ENCODE measurements at places on chromosomes 12 and 14.

- no peak for DNase-seq
Observed at GRCh38 chr14:90976101-90976500, 84.3 kb downstream of the RPS6KA5 start.

GRCh38 chr12:7351177-7351576, 47.3 kb downstream of the ACSM4 start:
- no peak for DNase-seq

DNA sequence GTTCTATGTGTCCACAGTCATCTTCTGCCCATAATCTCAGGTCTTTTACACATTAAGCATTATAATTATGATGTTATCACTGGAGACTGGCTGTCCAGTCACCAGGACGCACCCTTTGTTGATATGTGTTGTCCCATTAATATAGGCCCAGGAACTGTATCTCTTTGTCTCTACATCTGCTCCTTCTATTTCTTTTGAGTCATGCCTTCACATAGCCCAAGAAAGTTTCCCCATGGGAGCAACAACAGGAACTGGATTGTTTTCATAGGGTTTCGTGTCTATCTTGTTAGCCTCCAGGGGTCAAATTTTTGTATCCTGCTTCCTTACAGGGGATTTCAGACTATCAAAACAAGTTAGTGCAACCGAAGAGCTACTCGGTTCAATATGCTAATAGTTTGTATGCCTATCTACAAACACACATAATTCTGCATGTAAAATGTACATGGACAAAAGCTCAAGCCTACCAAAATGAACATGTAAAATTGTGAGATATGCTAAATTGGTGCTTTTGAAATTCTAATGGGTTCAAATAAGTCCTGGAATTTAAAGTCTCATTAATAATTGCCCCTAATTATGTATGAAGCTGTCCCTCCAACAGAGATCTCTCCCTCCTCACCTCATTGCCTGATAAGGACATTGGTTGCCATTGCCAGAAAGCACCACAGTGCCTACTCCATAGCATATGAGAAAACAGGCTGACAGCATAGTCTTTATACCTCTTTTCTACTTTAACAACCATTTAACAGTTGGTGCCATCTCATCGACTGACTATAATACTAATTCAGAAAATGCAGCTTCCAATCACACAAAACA, 99.8 kb upstream of the DIO2 start:
- no peak for DNase-seq

DNA sequence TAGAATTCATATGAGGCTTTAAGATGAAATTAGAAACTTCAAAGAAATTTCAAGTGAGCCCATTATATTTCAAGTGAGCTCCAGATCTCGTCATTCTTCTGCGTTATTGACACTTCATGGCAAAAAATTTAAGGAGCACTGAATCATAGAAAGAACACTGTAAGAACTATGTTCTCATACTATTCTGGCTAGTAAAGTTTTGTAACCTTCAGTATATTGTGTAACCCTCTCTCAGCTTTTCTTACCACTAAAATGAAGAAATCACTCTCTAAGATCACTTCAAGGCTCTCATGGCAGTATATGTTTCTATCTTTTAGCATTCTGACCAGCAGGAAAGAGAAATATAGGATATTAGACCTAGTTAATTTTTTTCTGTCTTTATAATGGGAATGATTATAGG, 6.3 kb downstream of the GPHN start:
- DNase-seq, result no peak

- DNase-seq, result no peak
Observed at GRCh38 chr14:105340821-105341733, 26.5 kb downstream of the PACS2 start.

DNA sequence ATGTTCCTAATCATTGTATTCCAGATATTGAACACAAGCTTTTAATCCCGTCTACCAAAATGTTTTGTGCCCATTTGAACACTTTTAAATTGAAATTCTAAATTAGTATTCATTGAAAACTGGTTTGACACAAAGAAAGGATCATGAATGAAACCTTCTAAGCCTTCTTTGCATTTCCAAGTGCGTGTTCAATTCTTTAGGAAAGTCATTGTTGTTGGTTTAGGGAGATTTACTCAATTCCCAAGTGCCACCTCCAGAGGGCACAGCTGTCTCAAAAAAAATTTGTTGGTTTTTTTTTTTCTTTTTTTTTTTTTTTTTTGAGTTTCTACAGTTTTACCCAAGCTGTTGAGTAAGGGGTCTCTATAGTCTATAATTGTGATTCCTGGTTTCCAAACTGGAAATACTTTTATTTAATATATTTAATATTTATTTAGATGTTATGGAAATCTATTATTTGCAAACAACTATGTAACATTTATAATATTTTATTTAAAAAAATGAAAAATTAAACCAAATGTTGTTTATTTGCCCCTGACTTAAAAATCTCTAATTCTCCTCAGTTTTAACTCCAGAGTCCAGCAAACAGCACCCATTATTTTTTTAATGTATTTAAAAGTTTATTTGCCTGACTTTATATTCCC, 79.9 kb downstream of the NEDD1 start:
- no peak for DNase-seq

- no peak for DNase-seq
Observed at GRCh38 chr14:79740066-79740601, 471.2 kb downstream of the DIO2 start.

GRCh38 chr14:68501171-68501570, 291.7 kb downstream of the ZFP36L1 start:
- DNase-seq, result no peak

- no peak for DNase-seq
Observed at GRCh38 chr14:102187044-102187443, 47.3 kb downstream of the WDR20 start.

DNA sequence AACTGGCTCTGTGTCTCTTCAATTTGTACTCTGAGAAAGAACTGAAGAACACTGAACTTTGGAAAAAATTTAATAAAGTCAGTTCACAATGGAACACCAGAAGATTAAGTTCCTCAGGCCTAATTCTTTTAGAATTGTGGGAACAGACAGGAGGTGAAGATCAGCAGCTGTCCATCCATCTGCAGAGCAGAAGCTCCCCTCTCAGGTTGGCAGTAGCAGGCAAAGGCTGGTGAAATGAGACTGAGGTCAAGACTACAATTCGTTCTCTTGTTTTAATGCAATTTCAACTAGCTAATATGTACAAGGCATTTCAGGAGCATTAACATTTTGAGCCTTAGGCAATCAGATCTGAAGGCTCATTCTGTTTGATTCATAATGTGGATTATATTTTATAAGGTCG, 10.3 kb upstream of the TRHDE start:
- DNase-seq, result no peak

- DNase-seq, result no peak
Observed at GRCh38 chr12:122423258-122424165, 1.0 kb upstream of the CLIP1 start.

- DNase-seq, result no peak
Observed at GRCh38 chr14:71651228-71651627, 281.0 kb upstream of the RGS6 start.

DNA sequence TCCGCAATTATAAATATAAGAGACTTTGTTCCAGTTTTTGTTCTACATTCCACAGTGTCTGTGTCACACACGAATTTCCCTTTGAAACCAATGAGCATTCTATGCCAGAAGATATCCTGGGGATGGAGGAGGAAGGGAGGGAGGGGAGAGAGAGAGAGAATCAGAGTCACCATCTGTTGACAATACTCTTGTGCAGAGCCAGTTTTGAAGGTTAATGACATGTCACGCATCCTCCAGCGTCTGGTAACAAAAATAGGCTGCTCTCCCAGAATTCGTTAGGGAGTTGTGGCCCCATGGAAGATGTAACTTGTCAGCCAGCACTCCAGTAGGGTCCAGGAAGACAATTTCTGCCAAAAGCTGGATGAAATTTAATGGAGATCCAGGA, 213.5 kb upstream of the KRR1 start:
- no peak for DNase-seq

- no peak for DNase-seq
Observed at GRCh38 chr14:33814010-33814409, 136.9 kb downstream of the EGLN3 start.

DNA sequence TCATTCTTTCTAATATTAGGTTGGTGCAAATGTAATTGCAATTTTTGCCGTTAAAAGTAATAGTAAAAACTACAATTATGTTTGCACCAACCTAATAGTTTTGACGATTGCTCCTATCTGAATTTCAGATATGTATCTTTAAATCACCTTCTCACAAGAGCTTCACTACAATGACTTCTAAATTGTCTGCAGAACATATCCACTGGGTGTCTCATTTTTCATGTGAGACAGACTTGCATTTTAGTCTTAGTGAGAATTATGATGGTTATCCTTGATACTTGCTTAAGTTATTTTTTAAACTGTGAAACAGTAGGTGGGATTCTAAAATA, 84.6 kb downstream of the ITPR2 start:
- no peak for DNase-seq

DNA sequence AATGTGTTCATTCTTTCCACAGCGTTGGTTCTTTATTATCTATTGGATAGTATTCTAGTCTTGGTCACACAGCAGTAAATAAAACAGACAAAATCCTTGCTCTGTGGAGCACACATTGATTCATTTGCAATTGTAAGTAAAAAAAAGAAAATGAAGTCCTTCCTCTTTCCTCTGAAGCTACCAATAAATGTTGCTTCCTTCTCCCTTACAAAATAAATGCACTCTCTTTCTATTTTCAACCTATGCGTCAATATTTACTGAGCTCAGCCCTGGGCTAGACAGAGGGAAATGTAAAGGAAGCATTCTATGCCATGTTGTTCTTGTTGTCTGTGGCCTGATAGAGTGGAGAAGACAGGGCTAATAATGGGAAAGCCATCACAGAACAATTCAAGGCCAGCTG, 2.9 kb downstream of the ABHD12B start:
- DNase-seq, result no peak

GRCh38 chr14:53126731-53127130, 26.4 kb downstream of the DDHD1 start:
- no peak for DNase-seq

DNA sequence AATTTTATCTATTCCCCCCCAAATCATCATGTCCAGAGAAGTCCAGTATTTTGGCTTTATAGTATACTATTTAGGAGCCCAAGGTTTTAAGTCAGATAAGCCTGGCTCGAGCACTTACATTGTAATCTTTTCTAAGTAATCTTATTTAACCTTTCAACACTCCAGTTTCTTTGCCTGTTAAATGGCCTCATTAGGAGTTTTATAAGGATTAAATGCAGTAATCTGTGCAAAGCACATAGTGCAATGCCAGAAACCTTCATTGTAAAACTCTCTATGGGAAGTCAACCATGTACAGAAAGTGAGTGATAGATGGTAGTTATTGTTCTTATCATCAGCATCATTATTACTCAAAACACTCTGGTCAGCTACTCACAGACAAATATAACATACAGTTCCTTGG, 1330.4 kb downstream of the SLC16A7 start:
- DNase-seq, result no peak

- DNase-seq, result peak; percentile 29
Observed at GRCh38 chr12:57086493-57087009, 2.4 kb upstream of the NAB2 start.

GRCh38 chr14:99282261-99283050, 10.5 kb upstream of the BCL11B start:
- DNase-seq, result no peak

DNA sequence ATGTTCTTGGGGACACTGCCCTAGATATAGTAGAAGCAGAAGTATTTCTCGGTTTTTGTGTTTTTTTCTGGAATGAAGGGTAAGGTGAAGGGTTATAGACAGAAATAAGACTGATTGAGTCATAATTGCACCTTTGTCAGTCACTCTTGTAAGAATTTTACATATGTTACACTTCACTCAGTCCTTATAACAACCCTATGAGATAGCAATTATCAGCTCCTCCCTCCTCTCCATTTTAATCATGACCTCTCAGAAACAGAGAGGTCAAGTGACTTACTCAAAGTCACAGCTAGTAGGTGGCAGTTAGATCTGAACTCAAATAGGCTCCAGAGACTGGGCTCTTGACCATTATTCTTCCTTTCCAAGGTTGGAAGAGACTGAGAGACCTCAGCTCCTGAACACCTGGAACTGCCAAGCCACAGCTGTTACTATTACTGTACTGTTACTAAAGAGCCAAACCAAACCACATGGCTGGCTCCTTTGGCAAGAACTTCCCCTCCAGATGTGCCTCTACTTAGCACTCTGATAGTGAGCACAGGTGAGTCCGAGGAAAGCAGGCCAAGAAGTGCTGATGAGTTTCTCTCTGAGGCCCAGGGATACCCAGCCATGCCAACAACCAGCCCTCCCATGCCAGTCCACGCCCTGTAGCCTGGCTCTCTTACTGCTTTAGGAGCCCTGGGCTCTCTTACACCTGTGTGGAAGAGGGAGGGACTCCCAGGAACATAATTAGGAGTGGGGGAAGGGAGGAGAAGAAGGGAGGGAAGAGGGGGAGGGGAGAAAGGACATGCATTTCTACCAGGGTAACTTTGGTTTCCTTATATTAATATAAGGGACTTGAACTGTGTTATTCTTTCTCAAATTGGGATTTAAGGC, 121.3 kb downstream of the CRADD start:
- no peak for DNase-seq

GRCh38 chr14:89067293-89067972, 243.0 kb downstream of the TTC8 start:
- no peak for DNase-seq

DNA sequence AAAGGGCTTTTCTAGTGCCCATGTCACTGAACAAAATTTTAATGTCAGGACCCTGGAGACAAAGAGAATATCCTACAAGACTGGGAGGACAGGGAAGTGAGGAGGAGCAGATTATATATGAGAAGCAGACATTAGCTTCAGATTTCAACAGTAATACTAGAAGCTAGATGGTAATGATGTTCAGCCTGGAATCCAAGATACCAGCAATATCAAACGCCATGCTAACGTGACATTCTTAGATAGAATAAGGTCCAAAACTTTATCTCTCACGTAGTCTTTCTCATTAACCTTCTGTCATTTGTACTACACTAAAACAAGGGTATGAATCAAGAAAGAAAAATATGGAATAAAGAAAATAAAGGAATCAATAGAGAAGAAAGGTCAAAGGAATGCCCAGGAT, 18.7 kb downstream of the SOS2 start:
- no peak for DNase-seq

DNA sequence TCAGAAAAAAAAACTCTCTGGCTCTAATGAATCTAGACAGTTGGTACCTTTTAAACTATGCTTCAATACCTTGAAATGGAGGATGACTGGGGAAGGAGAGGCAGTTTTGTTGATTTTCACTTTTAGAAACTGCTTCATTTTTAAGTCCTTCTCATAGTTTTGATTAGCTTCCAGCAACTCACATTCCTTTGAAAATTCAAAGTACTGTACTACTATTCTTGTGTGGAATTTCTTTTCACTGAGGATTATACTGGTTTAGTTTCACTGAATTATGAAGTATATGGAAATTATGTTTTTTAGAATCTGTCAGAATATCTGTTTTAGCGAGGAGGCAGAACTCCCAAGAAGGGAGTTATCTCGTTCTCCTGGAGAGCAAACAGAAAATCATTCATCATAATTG, 116.3 kb downstream of the TGFB3 start:
- no peak for DNase-seq
